ENCODE measurements at places on chromosomes 2 and 18.

GRCh38 chr2:25566094-25566493 is 107.3 kb downstream of the DTNB start:
- no peak for DNase-seq

DNA sequence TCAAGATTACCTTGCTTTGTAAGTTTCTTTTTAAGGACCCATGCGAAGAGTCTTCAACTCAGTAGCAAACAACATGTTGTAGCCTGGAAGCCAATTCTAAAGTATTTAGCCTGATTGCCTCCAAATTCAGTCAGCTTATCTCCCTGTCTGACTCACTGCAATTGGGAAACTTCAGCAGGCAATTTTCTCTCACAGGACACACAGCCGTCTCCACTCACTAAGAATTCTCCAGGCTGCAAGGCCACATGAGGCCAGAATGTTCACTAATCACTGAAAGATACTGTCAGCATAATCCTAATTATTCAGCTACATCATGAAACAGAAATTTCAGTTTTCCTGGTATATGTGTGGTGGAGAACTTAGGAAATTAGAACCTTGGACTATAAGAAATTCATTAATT is 78.1 kb upstream of the PDE1A start:
- DNase-seq: no peak

GRCh38 chr2:101011152-101011551 is 9.1 kb downstream of the RPL31 start:
- DNase-seq: no peak

DNA sequence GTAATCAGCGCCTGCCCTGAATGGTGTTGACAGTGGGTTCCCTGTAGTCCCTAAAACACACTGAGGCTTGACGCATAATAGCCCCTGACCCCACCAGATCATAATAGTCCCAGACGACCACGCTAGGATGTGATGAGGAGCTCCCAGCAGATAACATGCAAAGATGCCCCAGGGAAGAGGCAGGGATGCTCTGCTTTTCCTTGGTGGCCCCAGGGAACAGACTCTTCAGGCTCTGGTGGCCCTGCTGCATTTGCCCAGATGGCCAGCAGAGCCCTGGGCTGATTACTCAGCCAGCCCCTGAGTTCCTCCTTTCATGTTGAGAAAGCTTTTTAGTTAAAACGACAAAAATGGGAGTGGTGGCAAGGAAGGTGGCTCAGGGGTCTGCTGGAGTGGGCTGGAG is 5.9 kb upstream of the NCKAP5 start:
- DNase-seq: no peak

DNA sequence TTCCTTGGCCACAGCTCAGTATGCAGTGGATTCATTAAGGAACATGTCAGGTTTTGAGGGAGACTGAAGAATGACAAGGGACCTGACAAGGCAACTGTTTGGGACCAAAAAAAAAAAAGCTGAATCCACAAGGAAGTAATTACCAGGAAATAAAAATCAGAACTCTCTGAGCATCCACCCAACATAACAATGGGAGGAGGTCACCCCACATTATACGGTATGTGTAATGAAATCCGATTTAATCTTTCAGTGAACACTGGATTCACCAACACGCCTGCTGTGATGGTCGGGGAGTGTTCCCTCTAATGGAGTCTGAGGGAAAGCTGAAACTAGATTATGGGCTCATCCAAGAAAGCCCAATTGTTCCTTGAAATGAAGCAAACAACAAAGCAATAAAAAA is 329.3 kb downstream of the ETAA1 start:
- DNase-seq: no peak

DNA sequence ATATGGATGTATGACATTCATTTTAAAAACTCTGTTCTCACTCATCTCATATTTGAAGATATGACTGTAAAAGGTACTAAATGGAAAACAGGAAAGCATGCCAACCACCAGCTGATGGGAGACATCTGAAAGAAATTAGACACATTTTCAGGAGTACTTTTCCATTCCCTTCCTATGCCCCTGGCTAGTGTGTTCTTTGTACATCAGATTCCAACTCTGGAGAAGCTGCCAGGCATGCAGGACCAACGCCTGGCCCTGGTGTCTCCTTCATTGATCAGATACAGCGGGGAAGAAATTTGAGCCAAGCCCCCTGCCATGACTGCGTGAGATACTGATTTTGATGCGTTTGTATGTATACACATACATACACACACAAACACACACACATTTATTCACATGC is 599.0 kb upstream of the SYT4 start:
- no peak for DNase-seq

DNA sequence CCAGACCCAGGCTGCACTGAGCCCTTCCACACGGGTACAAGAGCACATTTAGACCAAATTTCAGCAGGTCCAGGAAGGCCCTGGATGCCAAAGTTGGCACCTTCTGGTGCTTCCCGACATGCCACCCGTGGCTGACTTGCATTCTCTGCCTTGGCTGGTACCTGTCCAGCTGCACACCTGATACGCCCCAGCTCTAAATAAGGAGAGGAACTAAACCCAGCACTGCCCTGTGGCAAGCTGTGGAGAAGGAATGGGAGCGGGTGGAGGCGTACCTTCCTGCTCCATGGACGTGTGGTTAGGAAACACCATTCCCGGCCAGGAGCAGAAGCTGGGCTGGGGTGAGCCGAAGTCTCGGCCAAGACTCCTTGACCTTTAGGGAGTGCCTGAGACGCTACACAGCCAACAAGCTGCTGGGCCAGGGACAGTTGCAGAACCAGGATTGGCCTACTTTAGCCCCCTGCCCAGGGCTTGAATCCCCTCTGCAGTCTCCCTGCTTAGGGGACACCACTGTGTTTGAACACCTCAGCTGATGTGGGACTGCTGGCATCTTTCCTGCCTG is 86.5 kb upstream of the TAF1B start:
- no peak for DNase-seq

DNA sequence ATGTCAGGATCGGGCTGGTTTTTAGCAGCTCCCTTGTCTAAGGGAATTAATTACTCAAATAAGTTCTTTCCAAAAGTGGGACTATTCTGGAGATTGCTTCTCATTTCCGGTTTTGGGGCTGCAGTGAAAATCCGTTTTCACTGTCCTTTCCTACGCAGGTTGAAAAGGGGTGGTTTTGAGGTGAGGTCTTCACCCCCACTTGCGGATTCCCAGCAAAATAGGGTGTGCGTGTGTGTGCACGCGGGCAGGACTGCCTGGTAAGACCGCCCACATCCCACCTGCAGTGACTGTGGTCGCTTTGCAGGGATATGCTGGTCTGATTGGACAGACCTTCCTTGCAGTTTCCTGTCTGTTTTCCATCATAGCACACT is 472 bp upstream of the PLEKHM3 start:
- DNase-seq: no peak

DNA sequence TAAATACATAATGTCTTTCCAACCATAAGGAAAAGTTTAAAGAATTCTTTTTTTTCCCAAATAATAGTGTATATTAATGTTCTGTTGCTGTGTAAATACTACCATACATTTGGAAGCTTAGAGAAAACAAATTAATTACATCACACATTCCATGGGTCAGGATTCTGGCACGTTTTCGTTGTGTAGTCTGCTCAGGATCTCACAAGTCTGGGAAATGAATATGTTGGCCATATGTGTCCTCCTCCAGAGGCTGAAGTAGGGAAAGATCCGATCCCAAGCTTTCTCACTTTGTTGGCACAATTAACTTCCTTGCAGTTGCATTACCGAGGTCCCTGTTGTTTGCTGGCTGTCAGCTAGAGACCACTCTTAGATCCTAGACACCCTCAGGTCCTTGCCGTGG is 83.9 kb downstream of the RPRM start:
- DNase-seq: no peak

DNA sequence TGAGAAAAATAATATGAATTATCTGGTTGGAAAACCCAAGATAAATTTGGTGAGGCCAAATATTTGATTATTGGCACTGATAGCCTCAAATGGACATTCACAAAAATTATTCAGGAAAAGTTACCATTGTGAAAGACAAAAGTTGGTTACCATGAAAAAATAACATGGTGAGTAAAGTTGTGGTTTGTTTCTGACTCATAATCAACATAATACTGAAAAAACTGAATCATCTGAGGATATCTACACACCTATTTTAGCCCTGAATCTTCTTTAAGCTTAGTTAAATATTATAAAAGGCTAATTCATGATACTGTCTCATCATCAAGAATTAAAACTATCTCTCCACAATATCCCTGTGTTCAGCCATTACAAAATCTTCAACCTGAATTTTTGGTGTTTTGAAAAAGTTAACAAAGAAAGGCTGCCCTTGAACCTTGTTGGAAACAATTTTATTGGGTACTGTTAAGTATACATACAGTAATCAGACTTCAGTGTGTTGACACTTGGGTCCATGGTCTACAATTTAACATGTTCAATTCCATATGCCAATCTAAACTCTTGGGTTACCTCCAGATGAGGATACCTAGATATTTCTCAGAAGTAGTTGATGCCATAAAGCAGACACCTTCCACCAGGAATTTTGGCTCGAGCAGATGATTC is 607.5 kb upstream of the SLC39A10 start:
- DNase-seq: no peak

- no peak for DNase-seq
These were observed 44.9 kb downstream of the CPO start for GRCh38 chr2:206984206-206984605.

DNA sequence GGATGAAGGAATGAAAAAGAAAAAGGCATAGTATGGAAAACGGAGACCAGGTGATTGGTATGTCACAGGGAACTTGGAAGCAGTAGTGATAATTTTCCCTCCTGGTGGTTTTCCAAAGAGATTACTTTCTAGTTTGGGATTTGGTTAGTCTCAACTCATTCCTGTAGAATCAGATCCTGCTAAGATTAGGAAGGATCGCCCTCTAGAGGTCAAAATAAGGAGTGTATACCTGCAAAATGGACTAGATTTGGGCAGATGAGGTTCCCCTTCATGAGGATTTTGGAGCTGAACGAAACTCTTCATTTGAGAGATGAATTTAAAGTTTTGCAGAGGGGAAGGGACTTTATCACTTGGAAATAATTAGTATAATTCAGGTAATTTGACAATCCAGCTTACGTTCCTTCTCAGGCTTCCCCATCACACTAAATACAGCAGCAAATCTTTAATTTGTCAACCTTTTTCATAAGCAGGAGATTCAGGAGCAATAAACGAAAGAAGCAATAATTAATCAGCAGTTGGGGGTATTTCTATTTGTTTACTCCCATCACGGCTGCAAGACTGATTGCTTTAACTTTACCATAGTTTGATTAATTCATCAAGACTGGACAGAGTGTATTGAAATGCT is 65.2 kb downstream of the CCDC195 start:
- peak; percentile 33 for DNase-seq

DNA sequence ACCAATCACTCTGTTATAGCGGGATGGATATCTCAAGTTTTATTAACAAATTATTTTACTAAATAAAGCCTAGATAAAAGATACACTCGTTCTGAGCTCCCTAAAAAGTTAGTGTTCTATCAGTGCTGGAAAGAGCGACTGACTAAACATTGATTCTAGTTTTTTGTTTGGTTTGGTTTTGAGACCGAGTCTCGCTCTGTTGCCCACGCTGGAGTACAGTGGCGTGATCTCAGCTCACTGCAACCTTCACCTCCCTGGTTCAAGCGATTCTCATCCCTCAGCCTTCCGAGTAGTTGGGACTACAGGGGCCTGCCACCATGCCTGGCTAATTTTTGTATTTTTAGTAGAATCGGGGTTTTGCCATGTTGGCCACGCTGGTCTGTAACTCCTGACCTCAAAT is 73.8 kb upstream of the CDCA7 start:
- DNase-seq: no peak

DNA sequence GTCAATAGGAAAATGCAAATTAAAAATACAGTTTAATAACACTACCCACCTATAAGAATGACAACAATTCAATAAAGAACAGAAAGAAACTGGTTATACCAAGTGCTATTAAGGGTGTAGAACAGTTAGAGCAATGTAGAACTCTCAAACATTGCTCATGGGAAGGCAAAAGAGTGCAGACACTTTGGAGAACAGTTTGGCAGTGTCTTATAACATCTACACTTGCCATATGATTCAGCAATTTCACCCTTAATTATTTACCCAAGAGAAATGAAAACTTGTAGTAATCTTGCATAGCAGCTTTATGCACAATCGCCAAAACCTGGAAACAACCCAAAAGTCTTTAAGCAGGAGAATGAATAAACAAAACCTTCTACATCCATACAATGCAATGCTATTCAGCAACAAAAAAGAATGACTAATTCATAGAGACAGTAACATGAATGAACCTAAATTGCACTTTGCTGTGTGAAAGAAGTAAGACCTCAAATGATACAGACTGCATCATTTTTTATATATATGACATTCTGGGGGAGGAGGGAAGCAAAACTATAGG is 455.2 kb downstream of the THSD7B start:
- no peak for DNase-seq

DNA sequence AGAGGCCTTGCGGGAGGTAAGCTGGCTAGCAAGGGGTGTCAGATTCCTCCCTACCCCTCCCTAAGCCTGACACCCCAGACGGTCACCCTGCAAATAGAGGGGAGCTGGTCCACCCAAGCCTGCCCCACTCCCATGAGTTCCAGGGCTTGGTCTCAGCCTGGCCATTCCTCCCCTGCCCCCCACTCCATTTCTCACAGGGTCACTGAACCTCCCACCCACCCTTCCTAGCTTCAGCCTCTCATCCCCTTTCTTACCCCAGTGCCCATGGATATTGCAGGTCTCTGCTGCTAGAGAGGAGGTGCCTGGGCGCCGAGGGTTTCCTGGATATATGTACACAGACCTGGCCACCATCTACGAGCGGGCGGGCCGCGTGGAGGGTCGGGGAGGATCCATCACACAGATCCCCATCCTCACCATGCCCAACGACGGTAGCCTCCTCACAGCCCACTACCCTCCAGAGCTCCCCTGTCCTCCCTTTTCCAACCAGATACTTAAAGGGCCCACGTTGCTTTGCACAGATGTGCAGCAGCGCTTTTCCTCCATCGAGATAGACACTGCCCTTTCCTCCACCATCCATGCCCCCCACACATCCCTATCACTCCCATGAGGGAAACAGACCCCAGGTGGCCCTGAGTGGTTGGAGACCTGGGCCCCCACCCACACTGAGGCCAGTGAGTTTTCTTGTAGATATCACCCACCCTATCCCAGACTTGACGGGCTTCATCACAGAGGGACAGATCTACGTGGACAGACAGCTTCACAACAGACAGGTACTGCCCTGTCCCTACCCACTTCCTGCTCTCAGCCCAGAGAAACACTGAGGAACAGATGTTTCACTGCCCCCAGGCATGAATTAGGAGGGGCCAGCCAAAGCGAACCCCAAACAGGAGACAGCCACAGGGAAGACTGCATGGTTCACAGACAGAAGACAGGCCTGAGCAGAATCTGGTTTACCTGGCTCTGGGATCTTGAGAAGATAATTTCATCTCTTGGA is 15.2 kb upstream of the ANKRD53 start:
- DNase-seq: no peak

DNA sequence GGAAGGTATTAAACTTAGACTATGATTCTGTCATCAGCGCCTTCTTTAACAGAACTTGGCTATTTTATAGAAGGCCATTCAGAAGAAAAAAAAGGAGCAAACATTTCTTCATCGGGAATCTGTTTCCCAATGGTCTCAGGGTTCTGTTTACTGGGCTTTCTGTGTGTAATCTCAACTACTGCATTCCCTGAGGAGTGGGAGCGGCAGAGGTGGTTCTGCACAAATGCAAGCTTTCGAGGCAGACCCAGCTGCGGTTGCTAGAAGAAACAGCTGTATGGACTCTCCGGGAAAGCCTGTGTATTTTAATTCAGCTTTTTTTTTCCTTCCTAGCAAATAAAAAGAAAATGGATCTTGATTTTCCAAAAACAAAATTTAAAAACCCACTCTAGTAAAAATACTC is 250.7 kb downstream of the NAPG start:
- DNase-seq: no peak
